ENCODE measurements at places on chromosomes 2 and 18.

GRCh38 chr2:104976603-104977120 is 61.2 kb upstream of the MRPS9 start:
- peak; percentile 50 for DNase-seq

- no peak for DNase-seq
These were observed 514.8 kb upstream of the HNMT start for GRCh38 chr2:137449454-137449853.

GRCh38 chr18:76377359-76377756 is 117.7 kb downstream of the ZNF516 start:
- no peak for DNase-seq

DNA sequence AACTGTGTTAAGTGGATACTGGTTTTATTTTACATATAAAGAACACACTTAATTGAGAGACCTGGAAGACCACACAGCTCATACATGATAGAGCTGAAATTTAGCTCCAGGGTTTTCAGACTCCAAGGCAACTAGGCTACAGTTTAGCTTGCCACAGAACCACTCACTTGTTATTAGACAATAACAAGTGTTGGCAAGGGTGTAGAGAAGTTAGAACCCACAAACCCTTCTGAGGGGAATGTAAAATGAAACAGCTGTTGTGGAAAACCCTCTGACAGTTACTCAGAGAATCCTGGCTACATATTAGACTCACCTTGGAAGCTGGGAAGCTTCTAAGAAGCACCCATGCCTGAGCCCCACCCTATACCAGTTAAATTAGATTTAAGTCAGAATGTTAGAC is 75.3 kb downstream of the MAP3K20 start:
- DNase-seq: no peak

DNA sequence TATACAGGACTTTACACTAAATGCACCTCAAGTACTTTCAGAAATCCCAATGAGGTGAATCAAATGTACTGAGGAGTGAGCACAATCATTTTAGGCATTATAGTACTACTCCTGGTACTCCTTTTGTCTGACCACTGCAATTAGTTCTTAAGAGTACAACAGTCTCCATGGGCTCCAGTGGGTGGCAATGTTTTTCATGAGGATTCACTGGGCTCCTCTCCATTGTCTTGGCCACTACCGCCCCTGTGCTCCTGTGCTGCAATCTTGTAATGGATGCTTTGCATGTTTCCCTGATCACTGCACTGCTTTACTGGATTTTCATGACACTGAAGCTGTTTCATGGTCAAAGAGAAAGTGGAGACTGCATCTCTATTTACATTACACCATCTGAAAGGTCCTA is 268.5 kb upstream of the ZSWIM2 start:
- DNase-seq: no peak

DNA sequence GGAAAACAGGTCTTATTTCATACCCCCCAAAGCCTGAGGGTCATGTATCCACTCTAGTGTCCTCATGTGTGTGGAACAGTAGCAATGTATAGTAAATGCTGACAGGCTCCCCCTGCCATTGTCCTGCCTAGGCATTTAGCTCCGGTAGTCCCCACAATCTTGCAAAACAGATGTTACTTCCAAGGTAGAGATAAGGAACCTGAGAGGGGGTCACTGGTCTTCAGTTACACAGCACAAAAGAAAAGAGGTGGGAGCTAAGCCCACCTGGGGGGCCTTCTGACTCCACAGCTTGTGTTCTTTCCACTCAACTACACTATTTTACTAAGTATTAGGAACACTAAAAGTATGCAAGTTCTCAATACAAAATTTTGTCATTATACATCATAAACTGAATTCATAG is 17.4 kb upstream of the FECH start:
- no peak for DNase-seq

GRCh38 chr2:17228461-17228860 is 289.8 kb downstream of the RAD51AP2 start:
- no peak for DNase-seq

- no peak for DNase-seq
These were observed 410.1 kb upstream of the TCF4 start for GRCh38 chr18:55998071-55998522.

- no peak for DNase-seq
These were observed 5.3 kb downstream of the COL3A1 start for GRCh38 chr2:188979187-188980114.

GRCh38 chr2:191025135-191025534 is 11.2 kb upstream of the STAT1 start:
- DNase-seq: no peak

DNA sequence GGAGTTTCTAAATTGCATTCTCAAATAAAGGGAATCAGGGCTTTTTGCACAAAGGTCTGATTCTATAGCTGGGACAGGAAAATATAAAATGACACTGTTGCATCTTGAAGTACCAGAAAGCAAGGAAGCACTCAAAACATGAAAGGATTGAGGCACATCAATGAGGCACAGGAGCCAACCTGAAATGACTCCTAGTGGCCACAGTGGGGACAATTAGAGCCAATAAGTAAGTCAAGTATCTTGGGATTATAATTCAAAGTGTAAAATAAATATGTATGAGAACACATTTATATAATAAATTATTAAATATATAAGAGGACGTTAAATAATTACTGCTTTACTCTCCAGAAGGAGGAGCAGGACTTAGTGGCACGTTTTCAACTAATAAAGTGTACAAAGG is 1259.5 kb upstream of the CDH2 start:
- DNase-seq: no peak

GRCh38 chr2:52414561-52415295 is 1352.9 kb upstream of the CHAC2 start:
- no peak for DNase-seq

DNA sequence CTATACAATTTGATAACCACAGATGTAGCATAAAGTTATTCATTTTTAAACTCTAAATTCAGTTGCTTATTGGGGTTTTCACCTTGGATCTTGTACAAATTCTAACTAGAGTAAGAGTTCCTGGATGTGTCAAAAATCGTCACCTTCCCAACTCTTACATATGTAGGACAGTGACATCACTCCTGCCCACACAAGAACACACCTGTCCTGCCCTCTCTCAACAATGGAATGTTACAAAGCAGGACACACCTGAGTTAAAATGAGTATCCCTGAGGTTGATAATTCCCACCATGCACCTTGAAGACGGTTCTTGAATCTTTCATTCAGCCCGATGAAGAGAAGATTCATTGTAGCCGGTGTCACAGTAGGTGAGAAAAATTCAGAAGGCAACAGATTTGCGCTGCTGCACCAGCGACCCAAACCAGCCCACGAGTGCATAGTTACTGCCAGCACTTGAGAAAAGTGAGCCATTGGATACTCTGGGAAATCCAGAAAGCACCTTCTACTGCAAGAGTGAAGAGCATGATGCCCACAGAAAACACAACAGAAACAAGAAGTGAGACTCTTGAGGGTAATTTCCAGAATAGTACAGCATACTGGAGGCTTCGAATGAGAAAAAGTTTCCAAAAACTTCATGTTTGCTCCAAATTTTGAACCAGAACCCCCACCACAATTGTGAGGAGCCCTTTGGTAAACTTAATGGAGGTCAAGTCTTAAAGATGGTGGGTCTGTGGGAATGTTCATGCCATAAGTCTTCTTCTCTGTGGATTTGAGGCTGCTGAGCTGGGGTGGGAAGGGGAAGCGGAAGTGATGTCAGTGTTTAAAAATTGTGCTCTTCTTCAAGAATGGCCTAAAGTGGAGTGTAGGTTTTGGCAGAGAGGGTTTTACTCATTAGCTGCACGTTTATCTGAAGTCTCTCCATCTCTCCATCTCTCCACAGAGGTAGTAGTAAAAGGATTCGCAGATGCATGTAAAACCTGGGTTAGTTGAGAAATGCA is 34.7 kb upstream of the ADAM23 start:
- no peak for DNase-seq

GRCh38 chr2:196217116-196217515 is 45.7 kb upstream of the STK17B start:
- no peak for DNase-seq

DNA sequence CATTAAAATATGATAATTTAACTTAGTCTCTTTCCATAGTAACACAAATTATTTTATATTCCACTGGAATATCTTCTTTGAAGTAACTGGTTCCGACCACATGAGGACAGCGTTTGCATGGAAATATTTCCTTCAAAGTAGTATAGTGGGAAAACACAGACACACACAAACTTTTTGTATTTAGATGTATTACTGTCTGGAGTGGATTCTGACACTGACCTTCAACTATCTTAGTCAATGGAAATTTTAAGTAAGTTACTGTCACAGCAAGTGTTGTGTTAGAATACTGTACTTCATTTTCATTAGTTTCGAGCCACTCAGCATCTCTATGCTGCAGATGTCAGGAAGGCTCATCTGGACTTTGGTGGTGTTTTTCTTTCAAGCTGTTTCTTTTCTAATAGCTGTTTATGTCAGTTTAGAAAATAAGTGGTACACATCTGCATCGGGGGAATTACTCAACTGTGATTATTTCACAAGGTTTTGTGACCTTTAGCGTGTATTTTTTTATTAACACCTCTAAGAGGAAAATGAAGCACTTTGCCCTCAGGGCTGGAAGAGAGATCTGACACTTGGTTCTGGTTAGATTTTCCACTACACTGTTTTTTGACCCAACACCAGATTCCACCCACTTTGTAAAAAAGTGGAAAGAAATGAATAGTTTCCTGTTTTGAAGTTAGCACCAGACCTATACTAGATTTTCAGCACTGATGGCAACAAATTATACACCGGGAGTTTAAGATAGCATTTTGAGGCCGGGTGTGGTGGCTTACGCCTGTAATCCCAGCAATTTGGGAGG is 18.9 kb upstream of the THOC1 start:
- DNase-seq: no peak

GRCh38 chr18:63725682-63726480 is 23.1 kb downstream of the SERPINB11 start:
- DNase-seq: no peak

DNA sequence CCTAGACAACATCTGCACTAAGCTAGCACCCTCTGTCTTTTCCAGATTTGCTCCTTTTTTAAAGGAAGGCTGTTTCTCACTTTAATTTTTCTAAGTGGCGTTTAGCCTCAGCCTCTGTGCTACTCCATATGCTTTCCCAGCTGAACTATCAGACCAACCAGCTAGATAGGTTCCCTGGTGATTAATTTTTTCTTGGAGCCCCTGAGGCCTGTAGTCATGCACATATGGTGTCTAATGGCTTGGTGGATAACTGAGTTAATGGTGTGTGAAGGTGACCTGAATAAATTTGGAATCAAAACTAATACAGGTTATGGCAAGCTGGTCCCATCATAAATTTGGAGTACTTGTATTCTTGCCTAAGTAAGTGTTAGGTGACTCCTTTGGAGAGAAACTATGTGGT is 135.5 kb downstream of the MGAT5 start:
- no peak for DNase-seq

- DNase-seq: no peak
These were observed 12.6 kb downstream of the NR4A2 start for GRCh38 chr2:156319811-156320485.

DNA sequence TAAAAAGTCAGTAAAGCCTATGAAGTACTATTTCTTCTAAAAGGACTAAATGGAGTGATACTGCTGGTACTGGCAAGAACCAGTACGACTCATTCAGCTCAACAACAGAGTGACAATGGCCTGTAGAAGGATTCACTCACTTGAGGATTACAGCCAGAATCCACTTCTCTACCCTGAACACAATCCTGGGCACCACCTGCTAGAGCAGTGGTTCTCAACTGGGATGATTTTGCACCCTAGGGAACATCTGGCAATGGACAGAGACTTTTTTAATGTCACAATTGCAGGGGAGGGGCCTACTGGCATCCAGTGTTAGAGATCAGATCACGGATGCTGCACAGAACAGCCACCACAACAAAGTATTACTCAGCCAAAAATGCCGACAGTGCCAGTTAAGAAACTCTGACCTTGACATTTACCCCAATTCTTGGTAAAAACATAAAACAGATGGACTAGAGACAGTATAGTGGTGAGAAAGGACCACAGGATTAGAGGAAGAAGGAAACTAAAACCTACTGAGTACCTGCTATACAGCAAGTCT is 5.0 kb downstream of the SPIRE1 start:
- no peak for DNase-seq

- DNase-seq: no peak
These were observed 165.1 kb downstream of the ZNF521 start for GRCh38 chr18:25186871-25187270.

- no peak for DNase-seq
These were observed 1.7 kb upstream of the MAPK4 start for GRCh38 chr18:50558157-50558556.

- DNase-seq: no peak
These were observed 154.5 kb downstream of the RTN4 start for GRCh38 chr2:54895730-54896129.

DNA sequence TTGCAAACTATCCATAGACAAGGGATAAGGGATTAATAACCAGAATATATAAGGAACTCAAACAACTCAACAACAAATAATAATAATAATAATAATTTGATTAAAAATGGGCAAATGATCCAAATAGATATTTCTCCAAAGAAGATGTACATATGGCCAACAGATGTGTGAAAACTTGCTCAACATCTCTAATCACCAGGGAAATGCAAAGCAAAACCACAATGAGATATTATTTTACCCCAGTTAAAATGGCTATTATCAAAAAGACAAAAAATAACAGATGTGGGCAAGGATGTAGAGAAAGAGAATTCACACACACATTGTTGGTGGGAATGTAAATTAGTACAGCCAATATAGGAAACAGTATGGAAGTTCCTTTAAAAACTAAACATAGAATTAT is 26.9 kb downstream of the DNAH7 start:
- DNase-seq: no peak

DNA sequence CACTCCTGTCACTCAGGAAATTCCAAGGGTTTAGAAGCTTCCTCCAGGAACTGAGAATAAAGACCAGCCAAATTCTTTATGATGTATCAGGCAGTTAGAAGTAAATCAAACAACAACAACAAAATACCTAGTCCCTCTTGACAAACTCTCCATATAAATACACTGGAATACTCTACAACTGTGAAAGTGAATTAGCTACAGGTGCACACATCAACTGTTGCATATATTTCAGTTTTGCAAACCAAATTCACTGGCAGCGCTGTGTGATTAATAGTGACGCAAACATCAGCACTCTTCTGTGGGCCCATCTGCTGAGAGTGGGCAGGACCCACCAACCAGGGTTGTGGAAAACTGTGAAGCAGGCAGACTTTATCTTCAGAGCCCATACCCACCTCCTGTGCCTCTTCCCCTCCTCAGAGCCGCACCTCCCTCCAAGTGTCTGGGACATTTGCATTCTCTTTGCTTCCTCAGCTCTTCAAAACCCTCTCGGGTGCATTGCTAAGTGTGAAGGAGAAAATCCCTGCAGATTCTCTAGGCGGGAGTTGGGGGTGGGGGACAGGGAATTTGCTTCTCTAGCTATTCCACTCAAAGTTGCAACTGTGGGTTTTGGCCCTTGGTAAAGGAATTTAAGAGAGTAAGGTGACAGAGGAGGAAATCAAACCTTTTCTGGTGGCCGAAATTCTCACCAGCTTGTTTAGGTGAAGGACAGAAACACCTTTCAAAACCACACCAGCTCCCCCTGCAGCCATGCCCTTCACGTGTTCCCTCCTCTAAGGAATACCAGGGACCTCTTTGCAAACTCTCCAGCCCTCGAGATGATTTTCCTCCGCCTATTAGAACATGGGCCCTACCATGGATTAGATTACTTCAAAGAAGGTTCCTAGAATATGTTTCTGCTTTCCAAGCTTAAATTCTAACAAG is 119.3 kb downstream of the MRO start:
- DNase-seq: no peak

- no peak for DNase-seq
These were observed 33.5 kb upstream of the DAPL1 start for GRCh38 chr2:158761621-158762020.

GRCh38 chr2:217934321-217935131 is 68.3 kb downstream of the TNS1 start:
- DNase-seq: no peak
